ENCODE measurements at places on chromosomes 6 and 20.
A peak's percentile ranks its signal among the peaks of the same experiment; 100 is the strongest.

DNA sequence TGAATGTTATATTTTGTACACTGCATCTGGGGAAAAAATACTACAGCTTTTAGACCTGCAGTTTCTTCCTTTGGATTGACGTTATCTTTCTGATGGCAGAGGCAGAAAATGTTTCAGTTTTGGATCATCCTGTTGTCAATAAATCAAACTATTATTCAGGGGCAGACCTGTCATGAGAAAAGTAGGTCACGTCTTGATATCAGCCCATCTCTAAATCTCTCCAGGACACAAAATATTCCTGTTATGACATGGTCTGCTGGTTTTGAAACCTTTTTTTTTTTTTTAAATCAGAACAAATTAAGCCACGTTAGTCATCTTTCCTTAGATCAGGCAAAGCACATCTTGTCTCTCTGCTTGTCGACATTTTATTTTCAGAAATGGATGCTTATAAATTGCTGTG, 24.0 kb downstream of the IL20RA start:
- no peak for DNase-seq

DNA sequence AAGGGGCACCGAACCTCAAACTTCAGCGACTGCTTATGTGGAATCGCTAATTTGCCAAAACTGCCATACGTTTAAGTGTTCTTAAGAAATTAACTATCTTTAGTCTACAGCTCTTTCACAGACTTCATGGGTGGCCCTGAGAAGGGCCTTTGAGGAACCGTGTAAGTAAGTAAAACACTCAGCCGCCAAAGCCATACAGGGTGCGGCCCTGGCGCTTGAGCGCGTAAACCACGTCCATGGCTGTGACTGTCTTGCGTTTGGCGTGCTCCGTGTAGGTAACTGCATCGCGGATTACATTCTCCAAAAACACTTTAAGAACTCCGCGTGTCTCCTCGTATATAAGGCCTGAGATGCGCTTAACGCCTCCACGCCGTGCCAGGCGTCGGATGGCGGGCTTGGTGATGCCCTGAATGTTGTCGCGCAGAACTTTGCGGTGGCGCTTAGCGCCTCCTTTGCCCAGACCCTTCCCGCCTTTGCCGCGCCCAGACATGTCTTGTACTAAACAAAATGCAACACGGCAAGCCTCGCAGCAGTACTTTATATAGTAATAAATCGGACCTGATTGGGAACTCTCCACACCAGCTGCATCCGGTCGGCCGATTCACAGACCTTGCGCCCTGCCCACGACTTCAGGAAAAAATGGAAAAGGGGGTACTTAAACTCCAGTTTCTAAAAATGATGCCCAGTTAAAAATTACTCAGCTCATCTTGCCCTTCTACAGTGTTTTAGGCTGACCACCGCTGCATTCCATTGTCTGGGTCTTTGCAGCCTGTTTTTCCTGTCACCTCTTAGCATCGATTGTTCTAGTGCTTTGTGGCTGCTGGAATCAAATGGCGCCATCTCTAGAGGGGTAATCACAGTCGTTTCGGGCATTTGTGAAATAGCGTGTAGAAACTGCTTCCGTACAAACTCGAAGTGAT, 38.9 kb downstream of the OR2B2 start:
- peak; percentile 77 for DNase-seq

DNA sequence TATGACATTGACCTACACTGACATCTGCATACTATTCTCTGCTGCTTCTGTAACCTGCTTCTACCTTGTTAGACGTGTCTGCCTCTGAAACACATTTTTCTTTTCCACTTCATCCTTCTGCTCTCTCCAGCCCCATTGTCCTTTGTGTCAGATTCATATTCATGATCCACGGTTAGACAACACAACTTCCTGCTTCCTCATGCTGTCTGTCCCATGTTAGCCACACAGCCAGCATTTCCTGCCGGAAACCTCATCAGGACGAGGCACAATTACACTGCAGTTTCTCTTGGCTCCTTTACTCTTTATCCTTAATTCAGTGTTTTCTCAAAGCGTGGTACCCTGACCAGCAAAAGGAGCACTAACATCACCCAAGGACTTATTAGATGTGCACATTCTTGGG, 150.2 kb downstream of the TBC1D7 start:
- no peak for DNase-seq

GRCh38 chr6:6915219-6915618, 192.5 kb upstream of the RREB1 start:
- no peak for DNase-seq

DNA sequence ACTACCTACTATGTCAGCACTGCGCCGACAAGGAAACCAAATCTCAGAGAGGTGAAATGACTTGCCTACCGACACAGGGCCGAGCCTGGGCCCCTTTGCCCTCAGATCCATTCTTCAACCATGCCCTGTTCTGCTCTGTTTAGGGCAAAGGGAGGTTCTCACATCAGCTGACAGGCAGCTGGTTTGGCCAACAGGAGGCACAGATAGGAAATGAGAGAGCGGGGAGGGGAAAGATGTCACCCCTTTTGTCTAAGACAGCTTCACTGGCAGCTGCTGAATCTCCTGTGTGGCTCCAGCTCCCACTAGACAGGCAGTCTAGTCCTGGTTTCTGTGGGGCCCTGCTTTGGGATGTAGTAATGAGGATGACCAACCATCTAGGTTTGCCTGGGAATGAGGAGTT, 158.7 kb downstream of the TMEM200A start:
- DNase-seq: no peak

DNA sequence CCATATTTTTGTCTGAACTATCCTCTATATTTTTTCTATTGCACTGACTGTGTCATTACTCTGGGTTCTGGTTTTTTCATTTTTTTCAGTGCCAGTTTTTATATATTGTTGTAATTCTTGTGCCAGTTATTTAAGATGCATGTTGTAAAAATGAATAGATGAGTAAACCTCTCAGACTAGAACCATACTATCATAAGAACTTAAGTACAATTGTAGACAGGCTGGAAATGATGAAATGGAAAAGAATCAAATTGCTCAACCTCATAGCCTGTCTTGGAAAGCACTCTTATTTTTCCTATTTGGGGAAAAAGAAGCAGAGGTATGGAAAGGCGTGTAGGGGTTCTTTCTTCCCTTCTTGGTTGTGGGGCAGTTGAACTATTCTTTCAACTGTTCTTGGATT, 30.2 kb downstream of the PANK2 start:
- no peak for DNase-seq

DNA sequence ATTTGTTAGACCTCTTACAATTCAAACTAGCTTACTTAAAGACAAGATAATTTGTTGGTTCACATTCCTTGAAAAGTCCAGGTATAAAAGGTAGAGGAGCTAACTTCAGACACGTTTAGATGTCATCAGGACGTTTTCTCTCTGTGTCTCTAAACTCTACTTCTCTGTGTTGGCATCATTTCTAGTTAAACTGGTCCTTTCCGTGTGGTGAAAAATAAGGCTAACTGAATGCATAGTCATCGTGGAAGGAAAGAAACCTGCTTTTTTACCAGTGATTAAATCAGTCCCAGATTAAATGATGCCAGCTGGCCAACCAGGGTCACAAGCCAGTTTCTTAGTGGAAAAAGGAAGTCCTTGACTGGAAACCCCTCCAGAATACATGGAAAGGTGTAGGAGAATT, 168.4 kb upstream of the AHI1 start:
- no peak for DNase-seq

- no peak for DNase-seq
These were observed 25.8 kb upstream of the CARMIL1 start for GRCh38 chr6:25253351-25253750.

GRCh38 chr6:35601331-35602132, 87.2 kb downstream of the FKBP5 start:
- peak; percentile 96 for DNase-seq

DNA sequence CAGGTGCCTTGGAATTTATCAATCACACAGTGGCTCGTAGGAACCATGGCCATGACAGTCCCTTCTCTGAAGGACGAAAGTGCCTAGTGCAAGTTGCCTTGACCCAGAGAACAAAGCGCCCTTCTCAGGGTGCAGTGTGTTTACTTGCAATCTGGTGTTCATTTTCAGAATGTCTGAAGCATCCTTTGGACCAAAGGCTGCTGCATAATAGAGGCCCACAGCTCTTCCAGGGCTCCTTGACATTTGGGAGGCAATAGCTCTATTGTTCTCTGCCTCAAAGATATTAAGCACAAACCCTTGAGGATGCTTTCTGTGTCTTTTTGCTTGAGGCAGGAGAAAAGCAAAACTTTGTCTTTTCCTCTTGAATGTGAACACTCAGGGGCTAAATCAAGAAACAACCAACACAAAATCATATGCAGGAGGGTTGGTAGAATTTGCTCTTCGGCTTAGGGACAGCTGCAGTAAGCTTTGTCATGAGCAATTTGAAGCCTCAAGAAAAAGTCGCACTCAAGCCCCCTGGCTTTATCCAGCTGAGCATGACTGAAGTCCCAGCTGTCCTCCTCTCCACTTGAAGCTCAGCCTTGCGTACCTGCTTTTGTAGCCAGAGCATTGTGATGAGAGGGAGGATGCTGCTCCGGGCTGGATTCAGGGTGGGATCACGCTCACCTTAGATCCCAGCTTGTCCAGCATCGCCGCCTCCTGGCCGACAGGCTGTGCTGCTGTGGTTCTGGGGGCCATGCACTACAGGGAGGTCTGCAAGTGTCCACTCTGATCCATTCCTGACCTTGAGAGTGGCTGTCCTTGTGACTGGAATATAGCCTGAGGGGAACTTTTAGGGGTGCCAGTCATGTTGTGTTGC, 495.4 kb downstream of the CDH26 start:
- DNase-seq: no peak

Measured in naive thymus-derived CD4-positive, alpha-beta T cell (primary cell).